Stimulated activated CD4-positive, alpha-beta T cell treated with anti-CD3 and anti-CD28 coated beads, Interleukin-1b, Interleukin-23, amount 100 ng/mL, for 4 hours (primary cell): ENCODE measurements at places on chromosomes 12 and 14.

DNA sequence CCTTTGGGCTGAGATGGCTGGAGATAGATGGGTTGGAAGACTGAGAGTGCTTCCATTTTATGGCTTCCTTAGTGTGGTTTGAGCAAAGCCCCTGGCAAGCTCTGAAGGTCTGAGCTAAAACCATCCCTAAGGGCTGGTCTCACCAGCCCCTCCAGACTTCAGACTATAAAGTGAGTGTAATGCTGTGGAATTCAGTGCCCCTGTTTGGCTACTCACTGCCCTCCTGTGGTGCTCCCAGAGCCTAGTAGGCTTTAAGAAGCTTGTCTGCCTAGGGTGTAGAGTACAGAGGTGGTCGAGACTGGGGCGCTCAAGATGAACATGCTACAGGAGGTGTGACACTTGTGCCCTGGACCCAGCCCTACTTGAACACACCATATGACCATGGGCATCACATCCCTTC, 246.7 kb upstream of the FKBP4 start:
- no peak for DNase-seq

DNA sequence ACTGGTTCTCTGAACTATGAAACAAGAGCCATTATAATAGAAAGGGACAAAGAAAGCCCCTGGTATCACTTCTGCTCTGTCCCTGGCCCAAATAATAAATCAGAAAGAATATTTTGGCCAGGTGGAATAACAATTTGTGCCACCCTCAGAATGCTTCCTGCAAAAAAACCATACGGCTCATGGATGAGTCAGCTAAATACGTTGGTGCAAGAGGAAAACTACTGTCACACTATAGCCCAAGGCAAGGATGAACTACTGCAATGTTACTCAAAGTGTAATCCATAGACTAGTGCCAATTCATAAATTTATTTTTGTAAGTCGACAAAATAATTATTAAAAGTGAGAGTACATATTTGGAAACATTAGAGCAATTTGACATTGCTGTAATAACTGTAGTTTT, 68.2 kb downstream of the ANKS1B start:
- DNase-seq: no peak

GRCh38 chr14:42159138-42159537, 552.5 kb downstream of the LRFN5 start:
- no peak for DNase-seq

DNA sequence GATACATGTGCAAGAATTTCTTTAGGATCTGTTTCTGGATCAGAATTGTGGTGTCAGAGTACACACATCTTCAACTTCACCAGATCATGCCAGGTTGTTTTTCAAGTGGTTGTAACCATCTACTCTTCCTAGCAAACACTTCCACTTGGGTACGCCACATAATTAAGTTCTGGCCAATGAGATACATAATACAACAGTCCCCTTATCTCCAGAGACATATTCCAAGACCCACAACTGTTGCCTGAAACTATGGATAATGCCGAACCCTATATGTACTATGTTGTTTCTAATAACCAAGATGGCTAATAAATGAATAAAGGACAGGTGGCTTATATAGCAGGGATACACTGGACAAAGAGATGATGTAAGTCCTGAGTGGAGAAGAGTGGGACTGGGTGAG, 2.5 kb upstream of the CHPT1 start:
- no peak for DNase-seq

- DNase-seq: no peak
Observed at GRCh38 chr14:74444866-74445265, 18.9 kb upstream of the SYNDIG1L start.

GRCh38 chr12:95863337-95863736, 4.6 kb downstream of the SNRPF start:
- DNase-seq: no peak

- DNase-seq: no peak
Observed at GRCh38 chr14:51302295-51303030, 62.4 kb downstream of the TMX1 start.
